ENCODE measurements at places on chromosomes 2 and 18. TPM values are rescaled to one million over a fixed set of nuclear protein-coding genes. Genes with fewer than 3 reads are reported as not detected.

GRCh38 chr18:54215069-54215468 lies 9.4 kb downstream of the MBD2 start:
- DNase-seq: no peak

DNA sequence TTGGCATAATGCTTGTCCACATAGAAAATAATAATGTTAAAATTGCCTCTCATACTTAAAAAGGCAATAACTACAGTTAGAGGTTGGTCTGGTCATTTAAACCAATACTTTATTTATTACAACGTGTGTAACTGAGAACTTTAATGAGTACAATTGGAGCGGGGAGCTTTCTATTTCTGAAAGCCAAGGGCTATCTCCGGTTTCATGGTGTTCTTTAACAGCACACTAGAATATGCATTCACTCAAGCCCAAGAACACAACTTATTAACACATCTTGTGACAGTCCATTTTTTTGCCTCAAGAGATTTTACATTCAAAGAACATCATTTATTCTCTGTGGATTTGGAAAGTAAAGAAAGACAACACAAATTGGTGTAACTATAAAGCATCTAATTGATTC lies 131.8 kb downstream of the KCNH7 start:
- DNase-seq: no peak

- no peak for DNase-seq
Measured at GRCh38 chr2:168583064-168583709, 127.1 kb downstream of the CERS6 start.

SETBP1 gene
- total RNA-seq: 8.1 TPM

GRCh38 chr2:84741182-84741822 lies 139.6 kb downstream of the TRABD2A start:
- peak; percentile 50 for DNase-seq

GRCh38 chr2:71938108-71938507 lies 209.6 kb downstream of the CYP26B1 start:
- DNase-seq: no peak

LBX2 gene
- not detected for total RNA-seq

KCNF1 gene
- total RNA-seq: not detected

Data from OCI-LY7 (cell line).